Activated naive CD4-positive, alpha-beta T cell treated with anti-CD3 and anti-CD28 coated beads, Interleukin-2, amount 10 ng/mL, durations not matched to agents 7 days and 5 days (primary cell): ENCODE measurements at places on chromosomes 6 and 20.

DNA sequence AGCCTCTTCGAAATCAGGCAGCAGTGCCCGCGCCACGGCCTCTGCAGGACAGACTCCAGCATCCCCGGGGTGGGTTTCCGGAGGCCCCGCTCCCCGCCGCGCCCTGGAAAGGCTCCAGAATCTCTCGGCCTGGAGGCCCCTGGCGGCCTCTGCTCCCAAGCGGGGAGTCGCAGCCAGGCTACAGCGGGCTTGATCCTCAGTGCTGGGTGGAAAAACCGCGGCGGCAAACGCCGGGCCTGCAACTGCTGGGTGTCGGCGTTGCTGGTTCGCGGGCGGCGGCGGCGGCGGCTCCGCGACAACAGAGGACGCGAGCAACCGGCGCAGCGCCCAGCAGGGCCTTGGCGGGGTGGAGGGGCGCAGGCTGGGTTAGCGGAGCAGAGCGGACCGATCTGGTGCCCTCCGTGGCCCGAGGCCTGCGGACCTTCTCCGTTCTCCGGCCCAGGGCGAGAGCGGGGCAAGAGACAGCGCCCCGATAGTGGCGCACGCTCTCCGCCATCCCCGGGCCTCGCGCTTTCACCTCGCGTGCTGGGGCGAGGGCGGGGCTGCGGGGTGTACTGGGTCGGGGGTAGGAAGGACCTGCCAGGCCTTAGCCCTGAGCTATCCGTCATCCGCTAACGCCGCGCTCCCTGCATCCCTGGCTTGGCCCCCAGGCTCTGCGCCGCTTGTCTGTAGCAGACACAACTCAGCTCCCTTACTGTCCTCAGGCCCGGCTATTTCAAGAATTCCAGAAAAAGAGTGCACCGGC is 3.4 kb upstream of the ZNF292 start:
- DNase-seq = peak; percentile 78

GRCh38 chr6:166512567-166512966 is 73.9 kb downstream of the RAMACL start:
- DNase-seq = peak; percentile 43

GRCh38 chr6:47061309-47062300 is 19.5 kb upstream of the ADGRF1 start:
- no peak for DNase-seq

GRCh38 chr6:110485491-110485890 is 9.1 kb upstream of the SLC22A16 start:
- no peak for DNase-seq

GRCh38 chr6:13765570-13765969 is 48.8 kb downstream of the MCUR1 start:
- DNase-seq = no peak

DNA sequence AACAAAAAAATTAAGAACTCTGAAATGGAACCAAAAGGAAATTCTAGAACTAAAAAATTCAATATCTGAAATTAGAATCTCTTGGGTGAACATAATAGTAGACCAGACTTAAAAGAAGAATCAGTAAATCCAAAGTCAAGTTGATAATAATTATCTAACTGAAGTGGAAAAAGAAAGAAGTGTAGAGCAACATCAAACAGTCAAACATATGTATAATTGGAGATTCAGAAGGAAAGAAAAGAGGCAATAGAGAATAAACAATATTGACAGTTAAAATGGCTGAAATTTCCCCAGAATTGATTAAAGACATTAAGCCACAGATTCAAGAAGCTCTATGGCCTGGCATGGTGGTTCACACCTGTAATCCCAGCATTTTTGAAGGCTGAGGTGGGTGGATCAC is 383.6 kb downstream of the PREX1 start:
- DNase-seq = no peak

DNA sequence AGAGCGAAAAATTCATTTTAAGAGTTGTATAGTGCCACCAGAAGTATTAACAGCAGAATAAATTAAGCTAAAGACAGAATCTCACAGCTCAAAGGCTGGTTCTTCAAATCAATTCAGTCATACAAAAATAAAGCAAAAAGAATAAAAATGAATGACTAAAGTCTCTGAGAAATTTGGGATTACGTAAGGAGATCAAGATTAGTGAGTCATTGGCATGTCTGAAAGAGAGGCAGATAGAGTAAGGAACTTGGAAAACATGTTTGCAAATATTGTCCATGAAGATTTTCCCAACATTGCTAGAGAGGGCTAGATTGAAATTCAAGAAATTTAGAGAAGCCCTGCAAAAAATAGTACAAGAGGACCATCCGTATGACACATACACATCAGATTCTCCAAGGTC is 1413.9 kb upstream of the ADGRB3 start:
- no peak for DNase-seq

GRCh38 chr6:45746046-45746445 is 269.6 kb downstream of the CLIC5 start:
- no peak for DNase-seq

GRCh38 chr6:117440706-117441525 is 15.2 kb upstream of the ROS1 start:
- DNase-seq = no peak

DNA sequence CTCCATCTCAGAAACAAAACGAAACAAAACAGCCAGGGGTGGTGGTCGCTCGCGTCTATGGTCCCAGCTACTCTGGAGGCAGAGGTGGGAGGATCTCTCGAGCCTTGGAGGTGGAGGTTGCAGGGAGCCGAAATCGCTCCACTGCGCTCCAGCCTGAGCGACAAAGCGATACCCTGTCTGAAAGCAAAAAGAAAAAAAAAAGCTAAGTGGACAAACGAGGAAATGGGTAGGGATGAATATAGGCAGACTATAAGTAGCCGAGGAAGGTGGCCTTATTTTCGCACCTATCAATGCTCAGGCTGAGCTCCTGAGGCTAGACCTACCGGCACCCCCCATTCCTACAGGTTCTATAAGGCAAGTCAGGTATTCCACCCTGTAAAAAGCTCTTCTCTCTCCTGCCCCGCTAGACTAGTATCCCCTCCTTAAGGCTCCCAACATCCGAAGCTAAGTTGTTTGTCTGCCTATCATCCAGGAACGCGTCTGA is 650 bp upstream of the CASP8AP2 start:
- DNase-seq = peak; percentile 53

- DNase-seq = no peak
These were observed 12.8 kb upstream of the AKAP7 start for GRCh38 chr6:131122516-131122915.

DNA sequence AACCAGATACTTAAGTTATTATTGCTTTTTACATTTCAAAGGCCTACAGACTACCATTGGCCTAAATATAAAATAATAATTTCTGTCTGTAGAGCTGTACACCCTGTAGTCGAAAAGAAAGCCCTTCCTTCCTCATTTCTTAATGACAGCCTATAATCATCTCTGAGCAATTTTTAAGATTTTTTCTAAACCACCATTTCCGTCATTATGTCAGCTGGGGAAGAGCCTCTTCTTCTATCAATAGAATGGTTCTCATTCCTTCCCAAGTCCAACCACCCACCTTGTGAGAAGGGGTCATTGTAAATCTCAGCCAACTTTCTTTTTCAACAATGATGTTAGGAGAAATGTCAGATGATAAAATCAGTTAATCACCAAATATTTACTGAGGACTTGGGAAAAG is 91.8 kb downstream of the PLEKHG1 start:
- no peak for DNase-seq

DNA sequence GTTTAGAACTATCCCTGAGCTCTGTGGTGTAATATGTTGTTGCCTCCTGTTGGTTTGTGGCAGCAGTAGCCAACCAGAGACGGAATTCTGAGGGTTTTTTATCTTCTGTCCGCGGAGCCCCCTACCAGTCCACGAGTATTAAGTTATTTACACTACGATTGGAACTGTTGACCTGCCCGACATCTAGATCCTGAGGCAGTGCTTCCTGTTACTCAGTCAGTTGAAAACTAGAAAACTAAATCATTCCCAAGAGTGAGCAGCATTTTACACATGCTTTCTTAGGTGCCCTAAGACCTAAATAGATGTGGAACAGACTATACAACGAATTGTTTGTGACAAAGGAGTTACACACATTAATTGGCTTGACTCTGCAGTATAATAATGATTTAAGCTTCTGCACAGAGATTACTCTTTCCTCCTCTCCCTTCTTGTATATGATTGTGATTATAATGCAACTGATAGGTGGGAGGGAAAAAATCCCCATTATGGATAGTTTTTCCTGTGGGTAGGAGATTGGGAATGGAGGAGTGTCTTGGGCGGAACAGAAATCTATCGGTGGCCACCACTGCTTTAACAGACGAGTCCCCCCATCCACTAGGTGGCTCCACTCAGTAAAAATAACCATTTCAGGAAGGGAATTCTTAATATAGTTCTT is 1.7 kb downstream of the LOC128125822 start:
- DNase-seq = peak; percentile 54

DNA sequence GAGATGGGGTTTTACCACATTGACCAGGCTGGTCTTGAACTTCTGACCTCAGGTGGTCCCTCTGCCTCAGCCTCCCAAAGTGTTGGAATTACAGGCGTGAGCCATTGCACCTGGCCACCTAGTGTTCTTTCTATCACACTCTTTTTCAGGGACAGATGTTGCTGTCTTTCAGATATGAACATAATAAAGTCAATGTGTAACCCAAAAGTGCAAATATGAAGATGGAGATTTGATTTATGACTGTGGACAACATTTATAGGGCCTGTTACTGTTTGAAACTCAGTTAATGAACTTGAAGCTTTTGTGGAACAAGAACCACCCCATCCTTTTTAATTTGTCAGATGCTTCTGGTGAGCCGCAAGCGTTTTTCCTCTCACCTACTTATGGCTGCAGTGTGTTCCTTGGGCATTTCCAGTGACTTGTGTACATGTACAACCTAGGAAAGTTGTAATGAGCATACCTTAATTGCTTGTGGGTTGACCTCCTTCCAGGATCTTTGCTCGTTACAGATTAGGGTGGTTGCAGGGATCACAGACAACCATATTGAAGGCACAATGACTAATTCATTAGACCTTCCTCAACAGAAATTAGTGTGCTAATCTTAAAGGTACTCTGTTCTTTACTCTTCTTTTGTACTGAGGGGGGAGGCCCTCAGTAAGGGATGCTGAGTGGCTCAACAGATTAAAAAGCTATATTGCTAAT is 6.8 kb downstream of the TBPL1 start:
- DNase-seq = no peak
